ENCODE measurements at places on chromosomes 3 and 15.

GRCh38 chr15:57500979-57501576, 90.6 kb upstream of the MYZAP start:
- DNase-seq, result no peak

DNA sequence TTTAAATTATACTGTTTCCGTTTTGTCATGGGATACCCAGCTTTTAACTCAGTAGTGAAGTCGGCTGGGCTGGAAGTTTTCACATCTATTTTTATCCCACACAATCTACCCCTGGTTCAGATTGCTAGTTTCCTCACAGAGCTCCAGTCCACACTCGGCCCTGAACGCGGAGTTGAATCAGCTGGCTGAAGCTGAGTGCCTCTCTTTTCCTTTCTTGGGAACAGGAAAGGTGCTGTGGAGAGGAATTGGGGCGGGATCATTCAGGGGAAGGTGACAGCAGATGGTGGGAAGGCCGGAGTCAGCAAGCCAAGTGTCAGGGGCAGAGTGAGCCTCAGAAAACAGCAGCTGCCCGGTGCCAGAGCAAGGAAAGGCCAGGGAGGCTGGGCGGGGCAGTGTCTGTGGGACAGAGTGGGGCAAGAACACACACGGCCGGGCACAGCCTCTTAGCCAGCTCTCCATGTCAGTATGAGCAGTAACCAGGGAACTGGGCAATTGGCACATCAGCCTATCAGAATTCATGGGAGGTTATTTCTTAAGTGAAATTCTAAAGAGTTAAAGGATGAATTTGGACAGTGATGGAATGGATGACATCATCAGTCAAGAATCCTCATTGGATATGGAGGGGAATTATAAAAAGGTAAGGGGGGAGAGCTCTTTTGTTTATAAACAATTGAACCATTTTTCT, 135.7 kb upstream of the IL12A start:
- peak; percentile 61 for DNase-seq

GRCh38 chr3:14152233-14152962, 26.0 kb downstream of the XPC start:
- DNase-seq, result no peak

- DNase-seq, result no peak
These were observed 65.4 kb downstream of the SIDT1 start for GRCh38 chr3:113597596-113598354.

GRCh38 chr3:24351779-24352469, 142.7 kb downstream of the THRB start:
- DNase-seq, result no peak

GRCh38 chr15:28026764-28027713, 72.1 kb downstream of the OCA2 start:
- DNase-seq, result no peak
